ENCODE measurements at places on chromosomes 1 and 21.

GRCh38 chr1:177471244-177471643, 300.5 kb downstream of the BRINP2 start:
- H3K27me3 ChIP-seq: no peaks in the 10 kb centered on the region
- H3K36me3 ChIP-seq: no peaks in the 10 kb centered on the region
- no peak overlapping the region for H3K4me3 ChIP-seq
- H3K4me1 ChIP-seq: no peaks in the 10 kb centered on the region
- H3K27ac ChIP-seq: no peak overlapping the region
- no peak for DNase-seq

GRCh38 chr1:86542631-86543030, 4.2 kb upstream of the CLCA4 start:
- no peak for DNase-seq
- H3K27me3 ChIP-seq: peaks cover 8% of the 10 kb centered on the region
- no peaks in the 10 kb centered on the region for H3K4me1 ChIP-seq
- H3K36me3 ChIP-seq: no peaks in the 10 kb centered on the region
- H3K27ac ChIP-seq: no peak overlapping the region

- no peaks in the 10 kb centered on the region for H3K36me3 ChIP-seq
- H3K27ac ChIP-seq: peak overlapping the region; percentile 33
- peaks cover 17% of the 10 kb centered on the region for H3K4me1 ChIP-seq
- no peaks in the 10 kb centered on the region for H3K27me3 ChIP-seq
These were observed 838 bp upstream of the DISP1 start for GRCh38 chr1:222813866-222814535.

- H3K4me3 ChIP-seq: no peak overlapping the region
- H3K27me3 ChIP-seq: no peaks in the 10 kb centered on the region
- no peaks in the 10 kb centered on the region for H3K4me1 ChIP-seq
- DNase-seq: no peak
These were observed 313.5 kb downstream of the DISC1 start for GRCh38 chr1:231940116-231940515.

DNA sequence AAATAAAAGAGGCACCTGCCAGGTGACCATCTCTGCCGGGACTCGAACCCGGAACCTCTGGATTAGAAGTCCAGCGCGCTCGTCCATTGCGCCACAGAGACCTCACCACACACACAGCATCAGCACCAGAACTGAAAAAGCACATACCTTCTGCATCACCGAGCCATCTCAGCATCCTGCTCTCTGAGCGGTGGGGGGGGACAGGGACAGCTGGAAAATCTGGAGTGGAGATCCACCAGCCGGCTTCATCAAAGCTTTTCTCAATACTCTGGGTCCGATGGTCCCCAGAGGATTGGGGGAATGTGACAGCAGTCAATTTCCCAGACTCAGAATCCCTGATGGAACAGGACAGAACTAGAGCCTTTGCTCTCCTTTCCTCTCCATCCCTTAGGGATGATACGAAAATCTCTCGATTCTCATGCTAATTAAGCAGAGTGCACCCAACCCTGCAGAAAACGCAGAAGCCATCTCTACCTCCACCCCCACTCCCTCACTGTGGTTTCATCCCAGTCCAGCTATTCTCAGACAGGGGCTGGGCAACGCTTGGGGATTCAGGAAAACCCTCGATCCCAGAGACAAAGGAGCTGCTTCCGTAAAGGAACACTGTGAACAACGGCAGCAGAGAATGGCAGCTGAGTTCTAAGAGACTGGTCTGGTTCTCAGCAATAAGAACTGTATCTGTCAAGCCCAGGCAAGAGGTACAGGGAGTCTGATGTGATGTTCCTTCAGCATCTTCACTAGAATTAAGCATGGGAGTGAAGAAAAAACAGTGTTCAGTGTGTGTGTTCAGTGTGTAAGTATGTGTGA, 29.6 kb upstream of the CADM3 start:
- H3K4me3 ChIP-seq: no peak overlapping the region
- DNase-seq: no peak
- no peak overlapping the region for H3K27ac ChIP-seq
- H3K36me3 ChIP-seq: no peaks in the 10 kb centered on the region
- peaks cover 2% of the 10 kb centered on the region for H3K4me1 ChIP-seq
- peaks cover 27% of the 10 kb centered on the region for H3K27me3 ChIP-seq

GRCh38 chr1:182927693-182928433, 25.1 kb downstream of the SHCBP1L start:
- H3K27me3 ChIP-seq: no peaks in the 10 kb centered on the region
- no peak overlapping the region for H3K27ac ChIP-seq
- no peak for DNase-seq

DNA sequence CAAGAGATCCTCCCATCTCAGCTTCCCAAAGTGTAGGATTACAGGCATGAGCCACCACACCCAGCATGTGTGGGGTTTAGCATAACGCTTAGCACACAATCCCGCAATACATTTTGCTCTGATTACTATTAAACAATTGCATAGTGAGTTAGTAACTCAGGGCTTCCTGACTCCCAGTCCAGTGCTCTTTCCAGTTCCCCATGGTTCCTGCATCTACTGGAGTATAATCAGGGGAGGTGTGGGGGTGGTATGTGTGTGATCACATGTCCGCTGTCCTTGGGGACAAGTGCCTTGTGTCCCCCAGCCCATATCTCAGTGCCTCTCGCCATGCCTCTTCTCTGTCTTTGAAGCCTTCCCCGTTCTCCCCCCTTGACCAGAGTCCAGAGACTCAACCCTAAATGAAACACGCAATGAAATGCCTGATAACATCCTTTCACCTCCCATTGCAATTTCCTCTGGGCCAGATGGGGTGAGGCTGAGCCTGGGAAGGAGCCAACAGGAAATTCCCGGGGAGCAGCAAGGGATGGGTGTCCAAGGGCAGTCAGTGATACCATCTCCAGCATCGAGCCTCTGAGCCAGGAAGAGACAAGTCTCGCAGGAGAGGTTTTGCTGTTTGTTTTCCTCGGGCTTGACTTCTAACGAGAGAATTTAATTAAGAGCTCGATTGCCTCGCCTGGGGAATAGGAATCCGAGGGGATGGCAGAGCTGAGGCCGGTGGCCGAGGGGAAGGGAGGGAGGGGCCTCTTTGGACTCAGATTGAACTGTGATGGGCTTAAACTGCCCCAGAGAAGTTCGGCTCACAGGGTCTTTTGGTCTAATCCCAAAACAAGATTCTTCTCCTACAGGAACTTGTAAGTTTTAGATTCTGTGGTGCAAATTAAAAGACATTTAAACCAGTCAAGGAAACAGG, 7.7 kb upstream of the HTR1D start:
- no peak overlapping the region for H3K4me3 ChIP-seq
- no peaks in the 10 kb centered on the region for H3K36me3 ChIP-seq
- no peaks in the 10 kb centered on the region for H3K4me1 ChIP-seq
- DNase-seq: no peak
- H3K27me3 ChIP-seq: peaks cover 2% of the 10 kb centered on the region
- H3K27ac ChIP-seq: no peak overlapping the region

- H3K36me3 ChIP-seq: no peaks in the 10 kb centered on the region
- no peak for DNase-seq
These were observed 153.3 kb upstream of the C8B start for GRCh38 chr1:57118948-57119603.

DNA sequence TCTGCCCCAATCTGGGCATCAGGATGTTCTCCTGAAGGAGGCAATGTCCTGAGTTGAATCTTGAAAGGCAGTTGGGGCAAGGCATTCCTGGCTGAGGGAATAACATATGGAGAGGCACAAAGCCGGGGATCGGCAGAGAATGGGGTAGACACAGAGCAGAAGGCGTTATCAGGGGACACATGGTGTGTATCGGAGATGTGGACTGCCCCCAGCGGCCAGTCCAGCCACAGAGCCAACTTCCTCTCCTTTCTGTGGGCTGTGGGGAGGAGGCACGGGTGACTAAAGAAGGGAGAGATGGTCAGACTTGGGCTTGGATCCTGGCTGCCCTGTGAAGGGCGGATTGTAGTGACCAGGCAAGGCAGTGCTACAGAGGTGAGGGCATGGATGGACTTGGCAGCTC, 32.1 kb downstream of the FOXD2 start:
- H3K36me3 ChIP-seq: no peaks in the 10 kb centered on the region
- no peaks in the 10 kb centered on the region for H3K4me1 ChIP-seq
- H3K4me3 ChIP-seq: no peak overlapping the region
- H3K27ac ChIP-seq: no peak overlapping the region
- DNase-seq: no peak

DNA sequence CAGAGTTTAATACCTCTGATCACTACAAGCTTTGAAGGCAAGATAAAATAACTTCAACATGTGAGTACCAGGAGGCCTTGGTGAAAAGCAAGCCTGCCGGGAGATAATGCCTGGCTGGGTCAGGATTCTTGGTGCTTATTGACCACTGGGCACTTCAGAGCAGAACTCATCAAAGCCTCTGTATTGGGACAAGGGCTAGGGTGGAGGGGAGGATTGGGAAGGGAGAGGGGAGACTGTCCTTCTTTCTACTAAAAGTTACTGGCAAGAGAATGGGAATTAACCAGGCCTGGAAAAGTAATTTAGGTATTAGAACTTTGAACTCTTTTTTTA, 35.2 kb downstream of the NEK2 start:
- H3K36me3 ChIP-seq: no peaks in the 10 kb centered on the region
- DNase-seq: no peak
- H3K27me3 ChIP-seq: no peaks in the 10 kb centered on the region
- H3K4me1 ChIP-seq: peaks cover 10% of the 10 kb centered on the region

GRCh38 chr1:205317311-205317917, 4.1 kb downstream of the NUAK2 start:
- H3K27ac ChIP-seq: peak overlapping the region; percentile 20
- H3K27me3 ChIP-seq: no peaks in the 10 kb centered on the region
- H3K4me3 ChIP-seq: peak overlapping the region; percentile 78
- peaks cover 6% of the 10 kb centered on the region for H3K36me3 ChIP-seq

- DNase-seq: no peak
- no peaks in the 10 kb centered on the region for H3K4me1 ChIP-seq
- no peak overlapping the region for H3K27ac ChIP-seq
- H3K36me3 ChIP-seq: no peaks in the 10 kb centered on the region
These were observed 383.7 kb downstream of the ZP4 start for GRCh38 chr1:237507005-237507404.

- DNase-seq: no peak
- H3K27me3 ChIP-seq: no peaks in the 10 kb centered on the region
- H3K4me1 ChIP-seq: no peaks in the 10 kb centered on the region
- no peak overlapping the region for H3K4me3 ChIP-seq
- H3K36me3 ChIP-seq: no peaks in the 10 kb centered on the region
These were observed 2.5 kb upstream of the MYBPHL start for GRCh38 chr1:109309347-109309746.

DNA sequence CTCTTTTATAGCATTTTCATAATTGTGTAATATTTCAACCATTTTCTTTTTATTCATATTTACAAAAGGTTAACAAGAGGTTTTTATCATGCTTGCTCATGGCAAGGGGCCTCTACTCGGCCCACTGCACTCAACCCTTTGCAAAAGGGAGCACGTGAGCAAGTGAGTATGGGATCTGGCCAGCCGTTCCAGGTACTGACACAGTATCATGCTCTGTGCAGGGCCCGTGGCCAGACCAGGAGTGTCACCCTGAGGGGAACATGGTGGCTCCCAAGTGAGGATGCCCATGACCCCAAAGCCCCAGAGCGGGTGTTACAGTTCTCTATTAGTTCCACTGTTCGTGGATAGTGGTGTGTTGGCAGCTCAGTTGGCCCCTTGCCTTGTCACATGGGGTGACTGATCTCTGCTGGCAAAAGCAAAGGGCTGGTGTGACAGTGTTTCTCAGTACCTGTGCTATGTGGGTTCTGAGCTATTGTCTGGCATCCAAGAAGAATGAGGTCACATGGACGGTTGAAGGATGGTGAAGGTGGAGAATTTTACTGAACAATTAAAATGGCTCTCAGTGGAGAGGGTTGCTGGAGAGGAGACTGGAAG, 777.2 kb upstream of the ADAMTS5 start:
- no peak for DNase-seq
- H3K4me1 ChIP-seq: no peaks in the 10 kb centered on the region
- H3K36me3 ChIP-seq: no peaks in the 10 kb centered on the region
- H3K27ac ChIP-seq: no peak overlapping the region
- no peak overlapping the region for H3K4me3 ChIP-seq
- no peaks in the 10 kb centered on the region for H3K27me3 ChIP-seq

DNA sequence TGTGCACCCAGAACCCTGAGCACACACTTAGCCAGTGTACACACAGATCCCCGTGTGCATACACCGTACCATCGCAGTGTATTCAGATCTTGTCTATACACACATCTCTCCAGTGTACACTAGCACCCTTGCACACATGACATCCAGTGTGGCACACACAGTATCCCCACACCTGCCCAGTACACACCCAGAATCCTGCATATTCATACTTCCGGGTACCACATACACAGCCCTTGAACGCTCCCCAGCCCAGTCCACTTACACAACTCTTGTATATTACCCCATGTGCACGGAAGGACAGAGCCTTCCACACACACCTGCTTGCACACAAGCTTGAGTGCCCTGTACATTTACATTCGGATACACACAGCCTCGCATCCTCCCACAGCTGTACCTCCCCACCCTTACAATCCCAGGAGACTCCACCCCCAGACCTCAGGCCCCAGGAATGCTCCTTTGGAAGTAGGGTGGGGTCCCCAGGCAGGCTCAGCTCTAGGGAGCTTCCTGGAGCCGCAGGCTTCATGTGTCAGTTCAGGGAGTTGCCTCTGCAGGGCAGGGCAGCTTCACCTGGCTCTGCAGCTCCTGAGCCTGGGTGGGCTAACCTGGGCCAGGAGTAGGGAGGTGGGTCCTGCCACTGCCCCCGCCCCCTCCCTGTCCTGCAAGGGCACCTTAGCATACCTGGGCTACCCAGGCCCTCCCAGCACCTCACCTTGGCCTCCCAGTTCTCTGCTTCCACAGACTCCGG, 46.2 kb downstream of the AHDC1 start:
- DNase-seq: no peak
- no peak overlapping the region for H3K27ac ChIP-seq
- no peaks in the 10 kb centered on the region for H3K27me3 ChIP-seq

DNA sequence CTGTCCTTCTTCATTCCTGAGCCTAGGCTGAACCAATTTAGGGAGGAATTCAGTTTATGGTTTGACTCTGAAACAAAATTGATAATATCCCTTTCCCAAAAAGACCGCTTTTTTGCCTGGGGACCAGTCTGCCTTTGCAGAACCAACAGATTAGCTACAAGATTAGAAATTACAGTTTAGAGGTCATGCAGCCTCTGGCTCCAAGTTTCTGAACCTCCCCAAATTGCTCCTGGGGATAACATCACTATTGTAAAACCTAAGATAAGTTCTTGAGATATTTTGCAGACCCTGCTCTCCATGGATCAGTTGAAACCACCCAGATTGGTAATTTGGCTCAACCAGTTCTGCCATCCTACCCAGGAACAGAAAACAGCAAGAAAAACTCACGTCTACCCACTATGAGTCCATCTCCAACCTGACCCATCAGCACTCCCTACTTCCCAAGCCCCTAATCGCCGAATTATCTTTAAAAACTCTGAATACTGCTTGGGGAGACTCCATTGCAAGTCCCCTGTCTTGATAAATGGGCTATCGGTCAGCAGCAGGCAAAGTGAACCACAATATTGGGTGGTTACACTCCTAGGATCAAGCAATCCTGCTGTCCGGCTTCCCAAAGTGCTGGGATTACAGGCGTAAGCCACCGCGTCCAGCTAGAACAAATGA, 605 bp upstream of the RABGGTB start:
- H3K4me1 ChIP-seq: peaks cover 21% of the 10 kb centered on the region
- no peak for DNase-seq
- H3K36me3 ChIP-seq: peaks cover 20% of the 10 kb centered on the region
